ENCODE measurements at places on chromosomes 4 and X.

- no peak for DNase-seq
These were observed 61.4 kb downstream of the AGA start for GRCh38 chr4:177380730-177381287.

GRCh38 chr4:179195887-179196286 lies 1753.7 kb upstream of the AGA start:
- DNase-seq: no peak

DNA sequence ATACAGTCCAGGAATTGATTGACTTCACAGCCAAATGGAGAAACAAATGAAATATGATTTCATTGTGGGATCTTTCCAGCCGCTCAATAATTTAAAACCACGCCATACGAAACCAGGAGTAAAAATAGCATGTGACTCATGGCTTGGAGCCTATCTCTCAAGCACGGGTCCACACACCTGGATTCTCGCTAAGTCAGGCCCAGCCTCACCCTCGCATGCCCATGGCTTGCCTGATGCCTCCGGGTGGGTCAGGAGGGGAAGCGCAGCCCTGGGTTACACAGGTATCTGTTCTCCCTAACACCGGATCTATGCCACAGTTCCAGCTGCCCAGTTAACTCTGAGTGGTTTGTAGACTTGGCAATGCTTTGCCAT lies 5.6 kb upstream of the ABLIM2 start:
- DNase-seq: no peak

DNA sequence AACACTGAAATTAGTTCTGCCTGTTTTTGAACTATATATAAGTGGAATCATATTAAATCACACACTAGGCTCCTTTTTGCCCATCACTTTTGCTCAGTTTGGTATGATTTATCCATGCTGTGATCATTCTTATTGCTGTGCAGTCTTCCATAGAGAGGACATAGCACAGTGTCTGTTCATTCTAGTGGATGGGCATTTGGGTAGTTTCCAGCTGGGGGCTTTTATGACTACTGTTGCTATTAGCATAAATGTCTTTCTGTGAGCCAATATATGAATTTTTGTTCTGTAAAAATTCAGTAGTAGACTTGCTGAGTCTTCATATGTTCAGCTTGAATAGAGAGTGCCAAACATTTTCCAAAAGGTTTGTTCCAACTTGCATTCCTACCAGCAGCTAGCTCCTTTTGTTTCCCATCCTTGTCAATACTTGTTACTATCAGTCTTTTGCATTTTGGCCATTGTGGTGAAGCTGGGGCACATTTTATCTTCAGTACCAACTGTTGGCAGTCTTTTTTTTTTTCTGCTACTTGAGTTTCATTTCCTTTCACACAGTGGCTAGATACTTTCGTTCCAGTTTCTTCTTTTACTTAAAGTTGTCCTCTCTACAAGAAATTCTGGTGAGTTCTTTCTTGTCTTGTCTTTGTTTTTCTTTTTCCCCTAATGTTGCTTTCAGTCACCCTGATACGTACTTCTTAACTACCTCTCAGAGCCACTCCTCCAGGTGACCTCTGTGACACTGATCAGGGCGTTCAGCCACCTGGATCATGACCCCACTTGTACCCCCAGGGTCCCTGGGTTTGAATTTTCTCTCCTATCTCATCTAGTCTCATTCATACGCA lies 87.0 kb downstream of the ANXA3 start:
- DNase-seq: no peak

DNA sequence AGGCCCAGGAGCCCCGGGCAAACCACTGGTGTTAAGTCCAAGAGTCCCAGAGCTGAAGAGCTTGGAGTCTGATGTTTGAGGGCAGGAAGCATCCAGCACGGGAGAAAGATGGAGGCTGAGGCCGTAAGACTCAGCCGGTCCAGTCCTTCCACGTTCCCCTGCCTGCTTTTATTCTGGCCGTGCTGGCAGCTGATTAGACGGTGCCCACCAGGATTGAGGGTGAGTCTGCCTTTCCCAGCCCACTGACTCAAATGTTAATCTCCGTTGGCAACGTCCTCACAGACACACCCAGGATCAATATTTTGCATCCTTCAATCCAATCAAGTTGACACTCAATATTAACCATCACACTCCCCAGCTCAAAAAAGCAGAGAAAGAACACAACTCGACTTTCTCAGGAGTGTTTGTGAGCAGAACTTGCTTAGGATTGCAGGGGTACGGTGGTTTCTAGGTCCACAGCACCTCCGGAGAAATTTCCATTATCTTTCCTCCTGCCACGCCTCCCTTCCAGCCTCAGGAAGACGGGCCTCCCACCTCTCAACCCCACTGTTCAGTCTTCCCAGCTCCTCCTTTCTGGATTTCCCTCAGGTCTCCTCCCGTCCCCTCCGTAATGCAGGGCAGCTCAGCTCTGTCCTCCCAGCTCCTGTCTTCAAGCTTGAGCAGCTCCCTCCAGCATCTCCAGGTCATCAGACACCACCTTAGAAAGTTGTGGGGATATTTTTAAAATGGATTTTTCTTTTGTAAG lies 13.3 kb upstream of the TMEM271 start:
- no peak for DNase-seq

- no peak for DNase-seq
These were observed 84.9 kb upstream of the TET2 start for GRCh38 chr4:105061731-105062130.

DNA sequence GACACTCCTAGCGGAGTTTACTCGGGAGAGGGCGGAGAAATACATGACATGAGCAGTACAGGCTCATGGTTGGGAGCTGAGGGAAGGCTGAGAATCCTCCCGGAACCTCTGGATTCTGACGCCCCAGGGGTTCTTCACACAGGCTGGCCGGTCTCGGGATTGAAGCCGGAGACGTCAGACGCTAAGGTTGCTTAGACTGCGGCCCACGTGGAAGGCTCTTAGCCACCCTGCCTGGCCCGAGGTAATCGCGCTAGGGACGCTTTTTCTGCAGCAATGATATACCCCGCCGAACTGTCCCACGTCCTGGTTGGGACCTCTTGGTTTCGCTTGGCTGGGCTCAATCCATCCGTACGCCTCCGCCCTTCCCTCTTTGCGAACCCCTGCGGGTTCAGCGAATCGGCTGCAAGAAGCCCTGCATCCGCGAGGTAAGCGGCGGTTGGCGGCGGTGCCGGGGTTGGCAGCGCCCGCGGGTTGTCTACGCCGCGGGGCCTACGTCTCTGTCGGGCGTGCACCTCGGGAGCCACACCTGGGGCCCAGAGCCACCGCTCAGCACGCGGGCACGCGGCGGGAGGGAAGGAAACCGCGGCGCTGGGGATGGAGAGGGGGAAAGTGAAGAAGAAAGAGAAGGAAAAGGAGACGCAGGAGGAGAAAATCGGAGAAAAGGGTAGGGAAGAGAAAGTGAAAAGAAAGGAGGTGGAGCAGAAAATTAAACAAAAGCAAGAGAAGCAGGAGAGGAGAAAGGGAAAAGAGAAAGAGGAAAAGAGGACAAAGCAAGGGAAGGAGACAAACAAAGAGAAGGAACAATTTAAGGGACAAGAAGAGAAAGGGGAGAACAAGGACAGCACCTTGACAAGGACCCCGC lies at the start of gene ARL9:
Gene ARL9 (plus strand): TSS at position 523 of the 862 bp plus-strand sequence. CDS start 72 bp downstream, at position 595.
- DNase-seq: peak; percentile 56

DNA sequence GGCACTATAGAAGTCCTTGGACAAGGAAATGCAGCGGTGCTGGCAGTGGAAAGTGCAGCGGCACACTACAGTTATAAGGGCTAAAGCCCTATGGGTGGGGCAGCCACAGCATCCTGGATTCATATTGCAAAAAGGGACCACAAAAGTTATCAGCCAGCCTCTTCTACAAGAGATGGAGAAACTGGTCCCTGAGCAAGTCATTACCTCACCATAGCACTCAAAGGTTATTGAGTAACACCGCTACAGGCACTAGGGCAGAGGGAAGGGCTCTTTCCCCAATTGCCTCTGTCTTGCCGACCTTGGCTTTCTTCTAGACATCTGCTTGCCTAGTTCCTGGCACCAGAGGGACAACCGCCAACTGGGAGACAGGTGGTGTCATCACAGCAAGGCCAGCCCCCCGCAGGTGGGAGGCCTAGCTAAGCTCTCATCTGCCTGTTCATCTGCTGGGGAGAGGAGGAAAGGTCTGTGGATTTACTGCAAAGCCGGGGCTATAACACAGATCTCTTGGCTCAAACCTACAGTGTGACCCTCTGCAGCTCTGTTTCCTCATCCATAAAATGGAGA lies 600.0 kb downstream of the BCOR start:
- no peak for DNase-seq

DNA sequence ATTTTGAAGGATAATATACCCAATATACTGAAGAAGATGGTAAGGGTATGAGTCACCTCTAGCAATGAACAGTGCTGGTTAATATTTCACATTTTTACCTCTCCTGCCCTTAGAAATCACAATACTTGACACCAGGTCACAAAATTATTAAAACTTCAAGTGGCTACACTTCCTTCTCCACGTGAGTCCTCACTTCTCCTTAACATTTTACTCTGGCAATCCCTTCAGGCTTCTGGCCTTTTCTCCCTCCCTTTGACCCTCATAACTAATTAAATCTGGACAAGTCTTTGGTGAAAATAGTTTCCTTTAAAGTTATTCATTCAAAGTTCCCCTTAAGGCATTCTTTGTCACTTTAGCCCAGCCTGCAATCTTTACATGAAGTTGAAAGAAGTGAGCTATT lies 190.4 kb downstream of the UNC5C start:
- no peak for DNase-seq

DNA sequence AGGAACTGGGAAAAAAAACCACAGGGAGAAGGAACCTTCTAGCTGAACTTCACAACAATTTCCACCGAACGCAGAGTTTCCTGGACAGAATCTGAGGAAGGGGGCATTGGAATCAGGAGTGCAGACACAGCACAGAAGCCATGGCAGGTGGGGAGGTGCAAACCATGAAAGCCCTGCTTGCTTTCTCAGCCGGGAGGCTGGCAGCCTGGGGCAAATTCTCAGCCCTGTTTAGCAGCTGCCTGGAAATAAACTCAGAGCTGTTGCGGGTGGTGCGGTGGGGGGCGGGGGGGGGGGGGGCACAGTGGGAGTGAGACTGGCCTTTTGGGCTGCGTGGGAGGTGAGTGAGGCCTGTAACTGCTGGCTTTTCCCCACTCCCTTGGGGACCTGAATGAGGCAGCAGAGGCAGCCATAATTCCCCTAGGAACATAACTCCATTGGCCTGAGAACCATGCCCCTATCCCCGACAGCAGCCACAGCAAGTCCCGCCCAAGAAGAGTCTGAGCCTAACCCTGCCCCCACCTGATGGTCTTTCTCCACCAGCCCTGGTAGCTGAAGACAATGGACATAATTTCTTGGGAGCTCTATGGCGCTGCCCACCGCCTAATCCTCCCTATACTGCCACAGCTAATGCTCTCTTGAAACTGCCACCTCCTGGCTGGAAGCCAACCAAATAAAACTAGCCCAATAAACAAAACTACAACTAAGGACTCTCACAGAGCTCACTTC lies 176.3 kb downstream of the FAM13A start:
- no peak for DNase-seq

- DNase-seq: no peak
These were observed 67.2 kb upstream of the TFDP3 start for GRCh38 chrX:133285341-133285740.

- DNase-seq: no peak
These were observed 77.1 kb upstream of the ATXN3L start for GRCh38 chrX:13396924-13397323.

DNA sequence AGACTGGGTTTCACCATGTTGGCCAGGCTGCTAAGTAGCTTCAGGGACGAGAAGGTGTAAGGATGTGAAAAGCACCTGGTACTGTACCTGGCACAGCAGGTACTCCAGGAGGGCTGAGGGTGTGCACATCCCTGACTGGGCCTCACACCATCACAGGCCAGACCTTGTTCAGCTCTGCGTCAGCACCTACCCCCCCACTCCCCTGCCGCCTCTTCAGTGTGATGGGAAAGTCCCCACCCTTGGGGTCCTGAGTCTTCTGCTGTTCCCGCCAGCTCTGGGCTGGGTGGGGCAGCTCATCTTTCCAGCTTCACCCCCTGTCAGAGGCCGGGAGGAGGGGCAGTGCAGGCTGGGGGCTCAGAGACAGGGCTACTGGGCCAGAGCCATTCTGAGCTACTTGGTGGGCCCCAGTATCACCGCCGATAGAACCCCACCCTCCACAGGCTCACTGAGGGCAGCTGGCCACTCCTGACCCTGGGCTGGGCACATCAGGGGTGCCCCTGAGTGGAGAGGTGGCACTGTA lies 6.7 kb upstream of the SH3BP2 start:
- peak; percentile 78 for DNase-seq

GRCh38 chr4:9867751-9868425 lies 86.5 kb downstream of the DRD5 start:
- DNase-seq: no peak

GRCh38 chr4:52883183-52883621 lies 21.1 kb downstream of the RASL11B start:
- DNase-seq: no peak

- no peak for DNase-seq
These were observed 130.0 kb downstream of the SOWAHB start for GRCh38 chr4:76767983-76768382.

GRCh38 chrX:118062817-118063615 lies 53.6 kb downstream of the KLHL13 start:
- no peak for DNase-seq

DNA sequence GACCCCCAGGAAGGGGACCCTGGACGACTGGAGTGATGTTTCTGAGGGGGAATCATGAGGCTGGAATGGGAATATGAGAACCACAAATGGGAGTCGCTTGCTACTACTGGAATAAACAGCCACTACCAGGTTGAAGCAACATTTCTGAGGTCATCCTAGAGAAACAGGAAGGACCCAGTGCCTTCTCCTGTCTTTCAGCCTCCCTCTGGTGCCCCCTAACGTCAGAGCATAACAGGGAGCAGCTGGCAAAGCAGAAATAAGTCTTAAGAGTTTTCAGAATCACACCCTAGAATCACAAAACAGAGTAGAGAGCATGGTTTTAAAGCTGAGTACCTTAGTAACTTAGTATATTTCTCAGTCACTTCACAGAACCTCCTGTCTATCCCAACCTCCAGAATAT lies 347.8 kb upstream of the PITX2 start:
- DNase-seq: no peak

DNA sequence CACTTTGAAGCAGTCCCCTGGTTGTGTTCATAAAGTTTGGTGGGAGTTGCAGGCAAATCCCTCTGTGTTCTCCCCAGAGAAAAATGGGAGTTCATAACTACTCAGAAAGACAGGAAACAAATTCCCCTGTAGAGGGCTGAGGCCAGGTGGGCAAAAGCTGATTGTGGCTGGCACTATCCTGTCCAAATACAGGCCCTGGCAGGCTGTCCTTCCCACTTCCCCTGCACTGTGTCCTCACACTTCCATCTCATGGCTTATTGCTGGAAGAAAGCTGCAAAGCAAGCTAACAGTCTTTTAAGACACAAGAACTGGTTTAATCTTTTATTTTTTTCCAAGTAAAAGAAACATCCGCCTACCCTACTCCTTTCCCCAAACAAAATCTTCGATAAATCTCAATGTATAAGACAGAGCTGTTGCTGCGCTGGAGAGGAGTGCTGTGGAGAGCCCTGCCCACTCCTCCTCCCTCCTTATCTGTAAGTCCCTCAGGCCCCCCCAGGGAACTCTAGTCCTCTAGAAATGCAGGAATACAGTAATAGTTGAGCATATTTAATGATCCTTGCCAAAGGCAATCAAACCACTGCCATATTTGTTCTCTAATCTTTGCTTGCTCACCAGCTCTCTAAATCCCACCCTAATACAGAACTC lies 14.0 kb downstream of the TAPT1 start:
- no peak for DNase-seq
